Lung microvascular endothelial cell (primary cell): ENCODE measurements at places on chromosomes 2 and 18. TPM values are rescaled to one million over a fixed set of nuclear protein-coding genes. Genes with fewer than 3 reads are reported as not detected.

DNA sequence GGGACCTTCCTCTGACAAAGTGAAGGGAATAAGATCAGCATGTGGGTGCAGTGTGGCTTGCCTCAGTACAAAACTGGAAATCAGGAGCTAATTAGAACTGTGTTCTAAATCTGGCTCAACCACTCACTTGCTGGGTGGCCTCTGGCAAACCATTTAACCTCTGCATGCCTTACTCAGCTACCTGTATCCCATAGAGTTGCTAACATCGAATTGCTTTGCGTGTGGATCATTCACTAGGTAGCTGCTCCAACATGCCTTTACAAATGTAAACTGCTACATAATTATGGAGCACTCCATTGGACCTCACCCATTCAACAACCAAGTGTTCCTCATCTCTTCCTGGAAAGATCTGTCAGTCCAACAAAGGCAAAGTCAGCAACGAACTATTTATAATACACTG, 19.0 kb downstream of the PLEKHM3 start:
- no peak for DNase-seq

GRCh38 chr2:125855204-125855603, 800.8 kb upstream of the GYPC start:
- DNase-seq = no peak

The CFAP221 gene
- total RNA-seq = not detected in 2 replicates

DNA sequence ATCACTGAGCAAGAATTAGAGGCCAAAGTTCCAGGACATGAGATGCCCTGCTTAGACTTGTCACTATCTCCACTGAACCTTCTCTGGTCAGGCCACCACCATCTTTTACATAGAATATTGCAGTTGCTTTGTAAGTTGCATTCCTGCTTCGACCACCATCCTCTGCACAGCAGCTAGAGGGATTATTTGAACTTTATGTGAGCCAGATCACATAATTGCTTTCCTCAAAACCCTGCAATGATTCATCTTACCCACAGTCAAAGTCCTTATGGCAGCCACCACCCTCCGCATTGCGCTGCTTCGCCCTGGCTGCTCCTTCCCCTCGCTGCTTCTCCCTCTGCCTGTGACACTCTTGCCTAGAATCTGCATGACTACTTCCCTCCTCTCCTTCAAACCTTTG, 111.3 kb downstream of the EML6 start:
- DNase-seq = no peak

GRCh38 chr2:205698286-205699268, 16.3 kb downstream of the NRP2 start:
- DNase-seq = peak; percentile 85

DNA sequence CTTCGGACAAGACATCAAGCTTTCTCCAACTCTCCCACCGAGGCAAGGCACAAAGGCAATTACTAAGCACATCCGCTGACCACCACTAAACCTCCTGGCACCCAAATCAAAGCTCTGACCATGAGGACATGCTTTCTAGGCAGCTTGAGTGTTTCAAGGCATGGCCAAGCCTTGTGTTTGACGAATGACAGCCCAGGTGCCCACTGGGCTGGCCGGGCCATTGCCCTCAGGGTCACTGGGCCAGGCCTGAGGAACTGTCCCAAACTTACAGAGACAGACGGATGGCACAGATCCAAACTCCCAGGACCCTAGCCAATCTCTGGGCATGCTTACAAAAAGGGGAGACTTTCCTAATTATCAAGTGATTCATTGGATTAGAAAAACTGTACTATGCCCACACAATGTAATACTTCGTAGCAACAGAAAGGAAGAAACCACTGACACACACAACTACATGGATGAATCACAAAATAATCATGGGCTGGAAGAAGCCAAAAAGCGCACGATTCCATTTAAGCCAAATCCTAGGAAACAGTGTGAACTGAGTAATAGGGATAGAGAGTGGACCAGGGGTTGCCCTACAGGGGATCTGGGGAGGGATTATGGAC, 20.2 kb downstream of the CRACDL start:
- peak; percentile 73 for DNase-seq

- no peak for DNase-seq
Observed at GRCh38 chr18:61823595-61823994, 69.2 kb downstream of the RNF152 start.

GRCh38 chr18:66557091-66557490, 46.8 kb downstream of the CDH19 start:
- no peak for DNase-seq

The GREB1L gene
- 2.0 and 3.1 TPM in 2 replicates for total RNA-seq

The SCG2 gene
- total RNA-seq = under 0.01 TPM in 1 of 2 replicates, not detected in the other

The UGT1A4 gene
- total RNA-seq = not detected in 2 replicates

- DNase-seq = no peak
Observed at GRCh38 chr2:101754618-101755017, 57.1 kb downstream of the MAP4K4 start.

- no peak for DNase-seq
Observed at GRCh38 chr2:9033385-9034168, 30.1 kb upstream of the MBOAT2 start.

The CPLX4 gene
- not detected in 2 replicates for total RNA-seq

GRCh38 chr2:212901604-212902275, 249.7 kb downstream of the IKZF2 start:
- DNase-seq = no peak

The CNDP1 gene
- total RNA-seq = not detected in 2 replicates

The OTX1 gene
- total RNA-seq = under 0.01 TPM in 1 of 2 replicates, not detected in the other

The CDC42EP3 gene
- 3.2 and 9.6 TPM in 2 replicates for total RNA-seq

The TMEM127 gene
- 16.8 and 23.2 TPM in 2 replicates for total RNA-seq

- no peak for DNase-seq
Observed at GRCh38 chr2:74603282-74604000, 44.7 kb downstream of the M1AP start.

The SCYGR4 gene
- not detected in 2 replicates for total RNA-seq

DNA sequence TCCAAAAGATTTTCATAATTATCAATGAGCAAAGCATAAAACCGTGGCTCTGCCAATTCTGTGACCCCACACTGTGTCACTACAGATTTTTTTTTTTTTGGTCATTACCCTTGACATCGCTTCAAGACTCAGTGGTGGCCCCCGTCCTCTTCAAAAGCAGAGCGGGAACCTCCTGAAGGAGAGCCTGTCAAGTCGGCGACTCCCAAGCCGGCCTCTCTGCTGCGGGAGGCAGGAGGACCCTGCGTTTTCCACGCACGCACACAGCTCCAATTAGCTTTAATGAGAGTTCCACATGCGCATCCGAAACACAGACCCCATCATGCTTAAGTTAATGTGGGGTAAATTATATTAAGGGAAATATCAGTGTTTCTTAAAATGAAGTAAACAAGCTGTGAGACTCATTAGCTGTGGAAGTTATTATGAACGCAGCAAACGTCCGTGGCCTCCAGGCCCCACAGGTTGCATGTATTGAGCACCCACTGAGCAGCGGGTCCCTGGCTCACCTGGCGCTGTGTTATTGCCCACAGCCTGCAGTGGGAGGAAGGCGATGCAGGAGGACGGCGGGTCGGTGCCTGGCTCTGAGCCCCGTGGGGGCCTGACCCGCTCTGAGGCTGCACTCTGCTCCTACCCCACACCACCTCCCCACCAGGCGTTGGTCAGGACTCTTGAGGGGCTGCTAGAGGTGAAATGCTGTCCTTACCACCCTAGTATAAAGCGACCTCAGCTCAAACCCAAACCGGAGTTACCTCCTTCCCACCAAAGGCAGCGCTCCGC, 181.0 kb upstream of the SALL3 start:
- no peak for DNase-seq

DNA sequence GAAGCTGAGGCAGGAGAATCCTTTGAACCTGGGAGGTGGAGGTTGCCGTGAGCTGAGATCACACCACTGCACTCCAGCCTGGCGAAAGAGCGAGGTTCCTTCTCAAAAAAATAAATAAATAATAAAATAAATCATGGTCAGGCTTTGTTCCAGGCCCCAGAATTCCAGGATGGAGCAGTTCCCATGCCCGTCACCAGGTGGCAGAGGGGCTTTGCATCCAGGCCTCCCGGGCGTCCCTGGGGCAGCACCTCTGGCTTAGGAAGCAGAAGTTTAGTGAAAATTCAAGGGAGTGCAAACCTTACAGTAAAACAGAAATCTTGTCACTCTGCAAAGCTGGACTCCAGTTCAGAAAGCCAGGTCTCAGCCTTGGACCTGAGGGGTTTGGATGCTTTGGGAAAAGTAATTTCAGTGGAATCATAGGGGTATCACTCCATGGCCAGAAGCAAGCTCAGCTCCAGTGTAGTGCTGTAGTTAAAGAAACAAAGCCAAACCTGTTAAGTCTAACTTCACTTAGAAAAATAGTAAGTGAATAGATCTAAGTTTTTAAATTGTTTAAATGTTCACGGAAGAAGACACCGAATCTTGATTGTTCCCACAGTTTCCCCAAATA, 512.7 kb downstream of the CMPK2 start:
- no peak for DNase-seq

GRCh38 chr2:240636563-240637115, 11.4 kb downstream of the GPR35 start:
- DNase-seq = no peak

GRCh38 chr2:240964704-240965295, 33.6 kb upstream of the SNED1 start:
- no peak for DNase-seq
